ENCODE measurements at places on chromosomes 2 and 18.

DNA sequence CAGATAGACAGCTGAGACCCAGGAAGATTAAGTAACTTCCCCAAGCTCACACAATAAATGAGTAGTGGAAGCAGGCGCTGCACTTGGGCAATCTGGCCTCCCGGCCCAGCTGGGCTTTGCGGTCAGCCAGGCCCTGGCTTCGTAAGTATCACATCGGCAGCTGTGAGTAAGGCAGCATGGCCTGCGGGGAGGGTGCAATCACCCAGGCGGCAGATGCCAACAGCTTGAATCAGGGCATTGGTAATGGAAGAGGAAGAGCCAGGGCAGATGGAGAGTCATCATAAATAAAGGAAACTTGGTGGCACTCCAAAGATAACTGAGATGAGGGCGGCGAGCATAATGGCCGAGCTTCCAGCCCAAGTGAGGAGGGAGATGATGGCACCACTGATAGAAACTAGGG, 217.9 kb upstream of the PID1 start:
- no peak for DNase-seq

GRCh38 chr2:236969767-236970655, 115.7 kb upstream of the COPS8 start:
- no peak for DNase-seq

- no peak for DNase-seq
These were observed 276.8 kb upstream of the POU3F3 start for GRCh38 chr2:104577143-104577542.

- DNase-seq: no peak
These were observed 1.6 kb upstream of the COPS9 start for GRCh38 chr2:240137596-240138253.

DNA sequence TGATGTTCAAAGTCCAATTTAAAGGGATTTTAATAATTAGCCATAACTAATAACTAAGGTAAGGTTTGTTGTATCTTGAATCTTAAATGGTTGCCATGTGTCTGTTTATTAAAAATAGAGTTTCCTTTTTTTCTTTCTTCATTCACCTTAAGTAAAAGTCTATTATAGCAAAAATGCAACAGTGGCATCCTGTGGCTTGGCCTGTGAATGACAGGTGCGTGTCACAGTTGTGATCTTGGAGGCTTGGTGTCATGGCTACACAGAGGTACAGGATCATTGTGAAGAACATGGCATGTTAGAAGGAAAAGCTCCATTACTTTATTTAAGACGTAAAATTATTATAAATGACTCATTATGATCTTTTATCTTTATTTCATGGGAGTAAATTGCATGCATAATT, 246.1 kb downstream of the BCL2 start:
- no peak for DNase-seq

DNA sequence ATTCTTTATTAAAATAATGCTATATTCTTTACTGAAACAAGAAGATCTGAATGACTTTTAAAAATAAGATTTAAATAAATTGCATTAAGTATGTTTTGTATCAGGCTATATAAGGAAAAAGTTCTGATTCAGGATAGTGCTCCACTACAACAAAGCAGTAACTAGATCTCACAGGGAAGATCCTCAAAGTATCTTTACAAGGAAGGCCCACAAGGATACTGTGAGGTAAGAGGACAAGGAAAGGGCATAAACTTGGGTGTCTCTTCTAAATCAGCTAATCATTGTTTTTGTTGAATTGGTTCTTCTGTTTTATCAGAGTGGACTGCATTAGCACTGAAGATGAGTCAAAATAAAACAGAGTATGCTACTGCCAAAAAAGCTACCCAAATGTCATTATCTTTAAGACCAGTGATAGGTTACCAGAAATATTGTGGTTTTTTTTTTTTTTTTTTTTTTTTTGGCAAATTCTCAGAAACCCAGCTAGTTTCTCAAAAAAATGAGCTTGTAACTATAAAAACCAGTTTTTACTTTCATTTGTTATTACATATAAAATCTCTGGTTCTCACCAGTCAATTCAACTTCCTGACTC, 160.9 kb downstream of the BAZ2B start:
- DNase-seq: no peak

Data from frontal cortex (tissue), 4 donors.